ENCODE measurements at places on chromosomes 4 and X. TPM values are rescaled to one million over a fixed set of nuclear protein-coding genes. Genes with fewer than 3 reads are reported as not detected.

Gene MTNR1A
- 0.49 TPM for total RNA-seq

Gene DHX15
- total RNA-seq, result 104 TPM

Gene NDNF
- total RNA-seq, result not detected

Gene FDCSP
- total RNA-seq, result not detected

All from A549 treated with DMSO at 1 μM for 4 hours (cell line).